8988T (cell line): ENCODE measurements at places on chromosomes 3 and 15.

DNA sequence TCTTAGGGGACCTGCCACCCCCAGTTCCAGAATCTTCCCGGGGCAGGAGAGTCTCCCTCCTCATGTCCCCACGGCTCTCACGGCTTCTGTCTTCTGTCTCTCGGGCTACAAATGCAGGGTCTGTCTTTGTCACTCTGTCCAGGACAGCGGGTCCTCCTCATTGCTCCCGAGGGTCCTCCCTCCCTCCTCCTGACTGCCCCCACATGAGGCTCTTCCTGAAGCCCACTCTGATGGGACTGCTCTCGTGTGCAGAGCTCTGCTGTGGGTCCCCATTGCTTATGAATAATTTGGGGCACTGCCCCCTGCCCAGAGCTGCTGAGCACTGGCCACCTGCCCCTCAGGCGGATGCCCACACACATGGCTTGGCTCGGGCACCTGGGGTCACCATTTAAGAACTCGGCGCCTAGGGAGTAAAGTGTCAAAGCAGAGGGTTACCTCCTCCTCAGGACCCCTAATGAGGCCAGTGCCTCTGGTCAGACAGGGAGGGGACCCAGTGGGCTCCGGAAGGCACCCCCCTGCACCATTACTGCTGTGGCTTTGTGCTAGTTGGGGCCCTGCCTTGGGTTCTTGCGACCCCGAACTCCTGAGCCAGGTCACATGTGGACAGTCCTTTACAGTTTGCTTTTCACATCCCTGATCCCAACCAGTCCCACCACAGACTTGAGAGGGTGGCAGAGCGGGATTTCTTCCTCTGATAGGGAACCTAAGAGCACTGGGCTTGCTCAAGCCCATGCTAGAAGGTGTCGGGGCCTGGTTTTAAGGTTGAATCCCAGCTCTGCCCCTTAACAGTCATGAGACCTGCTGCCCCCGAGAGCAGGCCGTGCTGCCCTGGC, 22.1 kb downstream of the HDAC11 start:
- no peak for DNase-seq

DNA sequence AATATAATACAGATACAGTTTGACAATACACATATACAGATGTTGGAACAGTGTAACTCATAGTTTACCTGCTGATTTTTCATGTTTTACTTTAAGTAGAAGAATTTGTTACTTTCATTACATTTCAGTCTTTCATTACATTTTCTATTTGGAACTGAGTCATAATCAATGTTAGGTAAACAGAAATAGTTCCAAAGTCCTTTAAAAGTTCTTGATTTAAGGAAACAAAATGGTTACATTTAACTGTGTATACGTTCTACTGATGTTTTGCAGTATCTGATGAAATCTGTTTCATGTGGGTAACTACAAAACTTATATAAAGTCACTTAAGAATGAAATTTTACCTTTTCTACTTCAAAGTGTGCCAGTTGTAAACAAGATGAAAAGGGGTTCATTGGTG, 721.2 kb downstream of the NAALADL2 start:
- no peak for DNase-seq

- DNase-seq = no peak
Measured at GRCh38 chr3:172194702-172195406, 155.5 kb downstream of the FNDC3B start.

DNA sequence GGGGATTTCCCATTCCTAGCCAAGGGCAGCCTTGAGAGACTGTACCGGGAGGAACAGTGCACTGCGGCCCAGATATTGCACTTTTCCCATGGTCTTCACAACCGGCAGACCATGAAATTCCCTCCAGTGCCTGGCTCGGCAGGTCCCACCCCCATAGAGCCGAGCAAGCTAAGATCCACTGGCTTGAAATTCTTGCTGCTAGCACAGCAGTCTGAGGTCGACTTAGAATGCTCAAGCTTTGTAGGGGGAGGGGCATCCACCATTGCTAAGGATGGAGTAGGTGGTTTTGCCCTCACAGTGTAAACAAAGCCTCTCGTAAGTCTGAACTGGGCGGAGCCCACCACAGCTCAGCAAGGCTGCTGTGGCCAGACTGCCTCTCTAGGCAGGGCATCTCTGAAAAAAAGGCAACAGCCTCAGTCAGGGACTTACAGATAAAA, 156.3 kb downstream of the FRMD5 start:
- no peak for DNase-seq

- DNase-seq = no peak
Measured at GRCh38 chr15:62992302-62992701, 50.2 kb upstream of the TPM1 start.
